ENCODE measurements at places on chromosomes 1 and 21. TPM values are rescaled to one million over a fixed set of nuclear protein-coding genes. Genes with fewer than 3 reads are reported as not detected.

DNA sequence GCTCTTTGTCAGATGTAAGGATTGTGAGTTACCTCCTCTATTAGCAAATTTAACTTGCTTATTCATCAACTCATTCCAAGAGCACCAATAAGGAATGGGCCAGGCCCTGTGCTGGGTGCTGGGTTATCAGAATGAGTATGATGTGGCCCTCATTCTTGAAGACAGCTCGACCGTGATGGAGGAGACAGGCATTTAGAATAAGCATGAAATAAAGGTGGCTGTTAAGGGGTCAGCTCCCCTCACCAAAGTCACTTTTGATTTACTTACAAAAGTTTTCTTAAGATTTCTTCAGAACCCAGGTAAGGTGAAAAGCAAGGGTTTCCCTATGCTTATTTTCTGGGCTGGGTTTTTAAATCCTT lies 15.3 kb upstream of the PADI1 start:
- DNase-seq = no peak

DNA sequence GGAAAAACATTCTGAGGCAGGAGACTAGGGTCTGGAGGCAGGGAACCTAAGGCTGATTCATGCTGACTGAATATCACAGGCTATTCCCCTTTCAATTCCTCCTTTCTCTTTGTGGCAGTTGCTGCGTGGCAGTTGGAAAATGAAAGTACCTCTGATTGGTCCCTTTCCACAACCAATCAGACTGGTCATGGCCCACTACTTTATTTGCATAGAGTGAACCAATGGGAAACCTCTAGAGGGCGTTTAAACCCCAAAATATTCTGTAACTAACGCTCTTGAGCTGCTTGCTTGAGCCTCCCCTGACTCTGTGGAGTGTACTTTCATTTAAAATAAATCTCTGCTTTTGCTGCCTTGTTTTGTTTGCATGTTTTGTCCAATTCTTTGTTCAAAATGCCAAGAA lies 27.7 kb upstream of the VN1R5 start:
- DNase-seq = no peak

DNA sequence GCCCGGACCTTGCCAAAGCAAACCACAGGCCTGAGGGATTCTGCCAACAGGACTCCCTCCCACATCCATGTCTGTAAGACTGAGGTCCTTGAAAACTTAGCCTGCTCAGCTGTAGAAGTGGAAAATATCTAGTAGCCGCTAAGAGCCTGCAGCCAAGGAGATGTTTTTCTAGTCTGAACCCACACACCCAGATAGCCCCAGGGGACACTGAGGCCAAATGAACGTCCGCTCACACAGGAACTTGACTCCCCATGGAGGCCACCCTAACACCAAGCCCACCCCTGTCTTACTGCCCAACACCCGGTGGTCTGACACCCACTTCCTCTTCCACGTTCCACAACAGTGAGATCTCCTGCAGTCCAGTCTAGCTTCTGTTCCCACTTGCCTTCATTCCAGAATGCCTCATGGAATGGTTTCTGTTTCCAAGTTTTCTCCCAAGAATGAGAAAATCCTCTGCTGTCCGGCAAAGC lies 174.8 kb downstream of the PLPP3 start:
- peak; percentile 80 for DNase-seq

DNA sequence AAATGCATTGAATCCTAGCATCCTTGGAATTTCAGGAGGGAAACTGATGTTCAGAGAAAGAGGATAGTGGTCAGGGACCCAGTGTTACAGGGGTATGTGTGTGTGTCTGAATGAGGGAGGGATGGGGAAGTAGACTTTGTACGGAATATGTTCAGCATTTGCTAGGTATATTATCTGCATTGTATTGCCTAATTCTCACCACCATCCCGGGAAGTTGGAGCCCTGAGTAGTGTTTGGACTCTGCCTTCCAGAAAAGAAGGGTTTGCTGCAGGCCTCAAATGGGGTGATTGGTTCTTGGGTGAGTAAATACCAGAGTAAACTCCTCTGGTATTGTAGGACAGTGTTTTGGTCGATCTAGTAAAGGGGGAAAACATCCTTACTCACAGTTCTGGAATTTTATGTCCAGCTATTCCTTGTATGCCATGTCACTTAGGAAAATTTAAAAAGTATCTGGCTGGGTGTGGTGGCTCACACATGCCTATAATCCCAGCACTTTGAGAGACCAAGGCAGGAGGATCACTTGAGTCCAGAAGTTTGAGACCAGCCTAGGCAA lies 7.1 kb upstream of the ZNF496 start:
- DNase-seq = no peak

GRCh38 chr21:41674402-41674801 lies 92.5 kb downstream of the RIPK4 start:
- DNase-seq = no peak

BMP8B gene
- 0.71 TPM for total RNA-seq

All from muscle of leg (tissue), 16 donors.